Ureter (tissue), 1 donor: ENCODE measurements at places on chromosomes 12 and 14. TPM values are rescaled to one million over a fixed set of nuclear protein-coding genes. Genes with fewer than 3 reads are reported as not detected.
A peak's percentile ranks its signal among the peaks of the same experiment; 100 is the strongest.

Gene TPPP2
- total RNA-seq: 0.62 TPM

GRCh38 chr14:104473244-104473565 is 106.4 kb upstream of the C14orf180 start:
- DNase-seq: no peak

GRCh38 chr14:24986206-24986893 is 63.6 kb downstream of the STXBP6 start:
- DNase-seq: no peak

GRCh38 chr12:120361506-120362208 is 7.3 kb downstream of the MSI1 start:
- peak; percentile 55 for DNase-seq

GRCh38 chr14:64684091-64684490 is 20.1 kb upstream of the PLEKHG3 start:
- DNase-seq: no peak

- no peak for DNase-seq
Measured at GRCh38 chr14:34554540-34555250, 15.2 kb upstream of the EAPP start.

DNA sequence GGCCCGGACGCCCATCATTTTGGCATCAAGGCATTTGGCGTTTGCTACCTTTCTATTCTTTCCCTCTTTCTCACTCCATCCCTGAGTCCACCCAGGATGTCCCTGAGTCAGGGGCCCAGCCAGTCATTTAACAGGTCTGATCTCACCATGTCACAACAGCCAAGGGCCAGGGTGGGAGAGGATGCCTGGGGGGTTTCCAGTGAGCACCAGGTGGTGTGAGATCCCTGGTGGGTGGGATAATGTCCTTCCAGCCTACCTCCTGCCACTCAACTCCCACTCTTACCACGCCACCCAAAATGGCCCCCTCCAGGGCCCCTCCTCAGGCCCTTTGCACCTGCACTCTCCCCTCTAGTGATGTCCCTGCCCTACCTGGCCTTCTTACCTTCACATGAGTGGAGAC is 310.8 kb downstream of the BCL11B start:
- DNase-seq: peak; percentile 36

Gene COX8C
- not detected for total RNA-seq

Gene OR10A7
- total RNA-seq: not detected

Gene APOF
- total RNA-seq: not detected

- no peak for DNase-seq
Measured at GRCh38 chr12:92290350-92290695, 144.7 kb upstream of the BTG1 start.

GRCh38 chr14:32633224-32633859 is 304.2 kb downstream of the AKAP6 start:
- DNase-seq: no peak

Gene PTPRB
- 28.6 TPM for total RNA-seq

Gene CAPZA3
- total RNA-seq: not detected

Gene SSPN
- total RNA-seq: 38.5 TPM

GRCh38 chr14:100234511-100234910 is 4.4 kb upstream of the YY1 start:
- no peak for DNase-seq

Gene IL23A
- total RNA-seq: 0.49 TPM
